ENCODE measurements at places on chromosomes 11 and 22.

- no peak for DNase-seq
These were observed 107.3 kb upstream of the HSD17B12 start for GRCh38 chr11:43573233-43573632.

- DNase-seq: no peak
These were observed 26.1 kb upstream of the BAIAP2L2 start for GRCh38 chr22:38136607-38137006.

- DNase-seq: no peak
These were observed 17.0 kb downstream of the EXPH5 start for GRCh38 chr11:108576523-108576922.

DNA sequence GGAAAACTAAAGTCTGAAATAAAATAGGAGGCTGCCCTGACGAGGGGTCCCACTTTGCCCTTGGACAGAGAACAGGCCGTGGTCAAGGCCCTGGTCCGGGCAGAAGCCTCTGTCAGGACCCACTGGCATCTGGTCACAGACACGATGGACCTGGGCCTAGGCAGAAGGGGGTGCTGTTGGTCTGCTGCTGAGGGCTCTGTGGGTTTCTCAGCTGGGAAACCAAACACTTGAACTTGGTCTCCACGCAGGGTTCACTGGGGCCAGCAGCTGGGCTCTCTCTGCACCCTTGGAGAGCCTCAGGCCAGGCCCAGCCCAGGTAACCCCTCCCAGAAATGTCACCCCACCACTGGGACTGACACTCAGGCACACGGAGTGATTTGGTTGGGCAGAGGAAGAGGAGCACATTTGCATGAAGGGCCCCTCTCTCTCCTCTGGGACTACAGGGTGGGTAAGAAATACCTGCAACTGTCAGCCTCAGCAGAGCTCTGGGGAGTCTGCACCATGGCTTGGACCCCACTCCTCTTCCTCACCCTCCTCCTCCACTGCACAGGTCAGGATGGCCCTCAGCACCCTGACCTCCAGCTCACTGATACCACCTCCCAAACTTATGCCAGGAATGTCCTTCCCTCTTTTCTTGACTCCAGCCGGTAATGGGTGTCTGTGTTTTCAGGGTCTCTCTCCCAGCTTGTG is 48.1 kb upstream of the TOP3B start:
- DNase-seq: no peak

- no peak for DNase-seq
These were observed 33.4 kb upstream of the EIF3D start for GRCh38 chr22:36562261-36562835.

DNA sequence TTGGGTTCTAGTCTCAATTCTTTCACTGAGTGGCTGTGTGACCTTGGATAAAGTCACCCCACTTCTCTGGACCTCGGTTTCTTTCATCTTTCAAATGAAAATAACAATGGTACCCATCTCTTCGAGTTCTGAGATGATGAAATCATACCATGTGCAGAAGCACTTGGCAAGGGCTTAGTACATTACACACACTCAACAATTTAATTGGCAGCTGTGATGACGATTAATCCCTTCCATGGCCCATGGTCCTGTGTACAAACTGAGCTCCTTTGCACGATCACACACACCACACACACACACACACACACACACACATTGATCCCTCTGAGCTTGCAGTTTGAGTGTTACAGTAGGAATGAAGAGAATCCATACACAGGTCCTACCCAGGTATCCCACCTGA is 103.4 kb upstream of the ASPHD2 start:
- DNase-seq: no peak

DNA sequence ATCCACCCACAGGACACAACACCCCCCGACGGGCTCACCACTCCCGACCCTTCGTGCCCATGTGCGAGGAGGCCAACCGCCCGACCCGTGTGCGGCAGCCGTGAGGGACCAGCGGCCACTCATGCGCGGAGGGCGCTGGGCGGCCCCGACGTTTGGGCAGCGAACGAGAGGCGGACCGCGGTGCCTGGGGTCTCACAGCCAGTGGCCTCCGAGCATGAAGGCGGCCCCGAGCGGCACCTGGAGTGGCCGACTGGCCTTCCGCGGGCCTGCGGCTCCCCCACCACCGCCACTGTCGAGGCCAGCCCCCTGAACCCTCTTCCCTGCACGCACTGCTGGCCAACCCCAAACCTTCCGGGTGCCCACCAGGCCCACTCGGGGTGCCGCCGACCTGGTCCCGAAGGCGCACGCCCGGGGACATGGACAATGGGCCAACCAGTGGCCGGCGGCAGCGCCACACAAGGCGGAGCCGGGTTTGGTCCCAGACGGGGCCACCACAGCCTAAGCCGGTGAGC is 4274.9 kb upstream of the OR11H1 start:
- DNase-seq: no peak

DNA sequence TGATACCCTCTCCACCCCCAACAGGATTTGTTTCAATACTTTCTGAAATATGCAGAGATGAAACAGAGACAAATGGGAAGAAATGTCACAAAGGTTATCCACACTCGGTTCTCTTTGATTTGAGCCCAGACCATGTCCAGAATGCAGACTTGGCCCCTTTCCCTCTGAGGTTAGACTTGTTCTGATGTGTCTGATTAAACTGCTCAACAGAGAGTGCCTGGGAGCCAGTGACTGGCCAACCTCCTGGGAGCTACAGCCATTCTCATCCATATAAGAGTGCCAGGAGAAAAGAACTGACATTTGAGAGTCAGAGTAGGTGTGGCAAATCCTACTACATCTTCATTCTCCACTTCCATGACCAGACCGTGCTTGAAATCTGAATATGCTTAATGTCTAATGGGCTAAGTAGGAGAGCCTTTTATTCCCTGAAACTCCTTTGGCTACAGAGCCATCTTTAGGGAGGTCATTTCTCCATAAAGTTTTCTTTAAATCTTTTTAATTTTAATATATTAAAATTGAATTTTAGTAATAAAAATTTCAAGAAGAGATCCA is 201.4 kb downstream of the BLID start:
- DNase-seq: no peak

GRCh38 chr11:74316772-74317505 is 5.5 kb upstream of the P4HA3 start:
- no peak for DNase-seq

DNA sequence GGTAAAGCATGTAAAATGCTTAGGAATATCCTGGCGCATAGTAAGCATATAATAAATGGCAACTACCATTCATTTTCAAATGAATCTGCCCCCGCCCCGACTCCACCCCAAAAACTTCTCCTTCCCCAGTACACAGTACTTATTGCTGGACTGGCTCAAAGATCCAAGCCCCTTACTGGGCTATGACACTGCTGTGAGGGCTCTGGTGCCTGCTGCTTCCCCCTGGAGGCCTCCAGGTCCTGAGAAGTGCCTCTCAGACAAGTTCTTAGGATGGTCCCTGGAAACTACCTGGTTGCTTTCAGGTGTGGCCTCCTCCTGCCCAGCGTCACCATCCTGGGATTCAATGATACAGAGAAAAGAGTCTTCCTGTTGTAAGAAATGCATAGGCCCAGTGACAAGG is 190.6 kb upstream of the NTM start:
- no peak for DNase-seq

GRCh38 chr22:20130731-20131596 is 640 bp upstream of the ZDHHC8 start:
- no peak for DNase-seq

DNA sequence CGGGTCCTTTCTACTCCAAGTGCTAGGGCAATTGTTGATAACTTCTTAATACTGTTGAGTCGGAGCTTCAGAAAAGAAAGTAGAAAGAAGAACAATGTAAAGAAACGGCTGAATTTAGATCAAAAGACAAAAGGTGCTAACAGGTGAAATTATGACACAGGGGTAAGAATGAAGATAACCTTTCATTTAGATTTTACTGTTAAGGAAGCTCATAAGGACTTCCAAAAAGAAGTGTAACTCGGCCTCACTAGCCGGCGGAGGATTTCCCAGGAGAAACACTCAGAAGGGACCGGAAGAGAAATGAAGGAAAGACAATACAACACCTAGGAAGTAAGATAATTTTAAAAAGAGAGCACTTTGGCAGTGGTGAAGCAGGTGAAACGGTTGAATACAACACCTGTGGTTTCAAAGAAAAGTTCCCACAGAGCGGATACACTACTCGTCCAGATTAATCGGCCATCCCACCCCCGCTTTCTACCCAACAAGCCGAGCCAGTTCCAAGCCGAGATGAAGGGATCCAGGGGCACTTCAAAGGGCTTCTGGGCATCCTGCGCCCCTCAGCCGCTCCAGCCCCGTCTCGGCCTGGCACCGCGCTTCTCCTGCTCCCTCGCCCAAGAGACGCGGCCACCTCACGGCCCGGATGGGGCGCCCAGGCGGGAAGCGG is 737 bp downstream of the PPP2R1B start:
- no peak for DNase-seq

Data from NCI-H2107 (cell line).